ENCODE measurements at places on chromosomes 2 and 18. TPM values are rescaled to one million over a fixed set of nuclear protein-coding genes. Genes with fewer than 3 reads are reported as not detected.

EIF2AK2 gene
- 55.7 TPM for total RNA-seq

HSPE1 gene
- 347 TPM for total RNA-seq

NT5C1B gene
- total RNA-seq, result not detected

SKOR2 gene
- total RNA-seq, result 0.18 TPM

ASB18 gene
- total RNA-seq, result not detected

ANKRD30B gene
- total RNA-seq, result not detected

DNA sequence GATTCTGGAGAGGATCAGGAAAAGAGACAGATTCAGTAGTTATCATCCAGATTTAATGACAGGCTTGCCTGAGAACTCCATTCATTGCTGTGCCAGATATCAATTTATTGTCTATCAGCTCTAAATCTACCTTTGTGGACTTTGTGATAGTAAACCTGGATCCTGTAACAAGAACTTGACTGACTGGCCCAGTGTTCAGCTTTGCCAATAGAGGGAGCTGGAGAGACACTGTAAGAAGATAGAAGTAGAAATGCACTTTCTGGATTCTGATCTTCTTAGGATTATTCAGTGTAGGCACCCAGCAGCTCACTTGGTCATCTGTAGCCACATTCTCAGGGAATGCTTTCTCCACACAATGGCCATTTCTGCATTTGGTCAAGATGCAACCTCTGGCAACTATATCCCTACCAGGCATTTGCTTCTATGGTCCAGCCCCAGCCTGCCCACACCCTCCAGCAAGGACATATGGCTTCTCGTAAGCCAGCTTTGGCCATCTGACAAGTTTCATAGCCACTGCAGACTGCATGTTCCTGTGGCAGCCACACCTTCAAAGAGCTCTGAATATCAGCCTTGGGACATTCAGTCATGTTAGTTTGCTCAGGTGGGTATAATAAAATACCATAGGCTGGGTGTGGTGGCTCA lies 6.1 kb upstream of the SERPINB8 start:
- DNase-seq, result peak; percentile 36
- no peaks in the 10 kb centered on the region for H3K27me3 ChIP-seq
- no peak overlapping the region for H3K27ac ChIP-seq
- no peaks in the 10 kb centered on the region for H3K4me1 ChIP-seq

GRCh38 chr2:62450716-62451191 lies 55.2 kb downstream of the TMEM17 start:
- H3K27me3 ChIP-seq, result no peaks in the 10 kb centered on the region
- no peaks in the 10 kb centered on the region for H3K4me1 ChIP-seq
- no peak for DNase-seq
- H3K27ac ChIP-seq, result no peak overlapping the region

DNA sequence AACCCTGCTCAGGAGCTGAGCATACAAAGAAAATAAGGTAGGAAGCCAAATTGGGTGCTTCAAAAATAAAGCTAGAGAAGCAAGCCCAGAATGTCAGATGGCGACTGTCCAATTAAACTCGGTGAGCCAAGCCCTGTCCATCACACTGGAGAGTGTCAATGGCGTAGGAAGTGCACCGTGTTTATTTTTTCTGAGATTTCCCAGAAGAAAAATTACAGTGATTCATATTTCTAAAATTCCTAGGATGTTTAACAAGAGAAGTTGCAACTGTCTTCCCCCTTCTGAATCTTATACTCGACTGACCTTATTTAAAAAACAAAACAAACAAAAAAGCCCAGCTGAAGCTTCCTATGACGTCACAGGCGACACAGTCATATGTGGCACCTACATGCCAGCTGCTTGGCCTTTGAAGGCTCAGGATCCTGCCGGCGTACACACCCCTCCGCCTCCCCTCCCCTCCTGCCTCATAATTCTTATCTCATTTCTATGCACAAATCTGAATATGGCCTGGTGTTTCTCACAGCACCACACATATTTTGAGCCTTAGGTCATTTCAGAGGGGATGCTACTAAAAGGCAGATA lies 60.8 kb downstream of the MBP start:
- H3K36me3 ChIP-seq, result no peaks in the 10 kb centered on the region
- H3K27ac ChIP-seq, result no peak overlapping the region
- H3K4me1 ChIP-seq, result no peaks in the 10 kb centered on the region
- no peak for DNase-seq

- no peaks in the 10 kb centered on the region for H3K4me1 ChIP-seq
- no peak overlapping the region for H3K4me3 ChIP-seq
- H3K36me3 ChIP-seq, result no peaks in the 10 kb centered on the region
- no peaks in the 10 kb centered on the region for H3K27me3 ChIP-seq
These were observed 266.0 kb downstream of the SH3BP4 start for GRCh38 chr2:235217846-235218245.

GRCh38 chr18:69387186-69387585 lies 13.5 kb upstream of the DOK6 start:
- DNase-seq, result no peak
- H3K27ac ChIP-seq, result no peak overlapping the region
- no peak overlapping the region for H3K4me3 ChIP-seq
- no peaks in the 10 kb centered on the region for H3K4me1 ChIP-seq

GRCh38 chr2:159052157-159052601 lies 83.7 kb downstream of the TANC1 start:
- no peak overlapping the region for H3K27ac ChIP-seq
- no peak for DNase-seq
- no peak overlapping the region for H3K4me3 ChIP-seq

- H3K36me3 ChIP-seq, result peaks cover 13% of the 10 kb centered on the region
- peaks cover 2% of the 10 kb centered on the region for H3K4me1 ChIP-seq
- DNase-seq, result peak; percentile 72
- H3K4me3 ChIP-seq, result peak overlapping the region; percentile 43
- H3K27me3 ChIP-seq, result no peaks in the 10 kb centered on the region
These were observed 220.9 kb upstream of the EPHA4 start for GRCh38 chr2:221792971-221793521.

DNA sequence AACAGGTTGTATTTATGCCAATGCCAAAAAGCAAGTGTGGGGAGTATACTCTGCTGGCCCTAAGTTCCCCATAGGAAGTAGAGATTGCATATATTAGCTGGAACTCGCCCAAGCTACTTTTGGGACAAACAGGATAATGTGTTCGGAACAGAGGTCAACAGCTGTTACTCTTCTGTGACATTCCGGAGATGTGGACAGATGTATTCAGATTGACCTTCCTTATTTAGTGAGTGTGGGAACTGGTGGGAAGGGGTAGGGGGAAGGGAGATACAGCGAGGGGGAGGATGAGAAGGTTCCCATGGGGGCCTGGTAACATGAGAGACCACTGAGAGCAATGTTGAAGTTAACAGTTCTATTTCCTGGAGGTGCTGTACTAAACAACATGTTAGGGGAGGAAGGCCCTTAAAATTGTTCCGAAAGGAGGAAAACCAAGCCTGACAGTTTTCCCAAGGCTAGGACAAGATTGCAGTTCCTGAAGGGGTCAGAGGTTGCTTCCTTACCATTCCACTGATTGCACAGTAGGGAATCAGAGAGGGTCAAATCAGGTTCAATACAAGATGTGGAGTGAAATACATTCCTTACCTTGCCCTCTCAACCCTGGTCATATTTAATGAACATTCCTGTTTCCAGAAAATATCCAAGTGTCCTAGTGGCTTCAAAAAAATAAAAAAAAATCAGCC lies 14.3 kb upstream of the CD28 start:
- no peak for DNase-seq
- H3K4me1 ChIP-seq, result no peaks in the 10 kb centered on the region
- H3K36me3 ChIP-seq, result no peaks in the 10 kb centered on the region

- H3K4me3 ChIP-seq, result no peak overlapping the region
- no peak overlapping the region for H3K27ac ChIP-seq
- H3K36me3 ChIP-seq, result no peaks in the 10 kb centered on the region
- H3K4me1 ChIP-seq, result no peaks in the 10 kb centered on the region
These were observed 368.5 kb downstream of the ZEB2 start for GRCh38 chr2:144151405-144151804.

DNA sequence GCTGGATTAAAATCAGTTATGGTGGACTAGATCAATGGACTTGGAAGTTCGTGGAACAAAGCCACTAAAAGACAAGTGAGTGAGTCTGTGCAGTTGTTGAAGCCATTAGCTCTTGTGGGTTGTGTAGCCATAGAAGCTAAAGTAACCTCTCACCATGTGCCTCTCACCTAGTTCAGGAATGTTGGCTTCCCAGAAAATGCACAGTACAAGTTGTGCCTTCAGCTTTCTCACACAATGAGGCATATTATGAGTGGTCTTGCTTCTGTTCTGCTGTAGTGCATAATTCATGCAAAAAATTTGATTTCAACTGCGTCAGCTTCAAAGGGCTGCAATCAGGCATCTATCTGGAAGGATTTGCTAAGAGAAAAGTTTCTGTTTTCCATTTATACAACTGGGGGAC lies 26.2 kb downstream of the CERS6 start:
- no peak for DNase-seq
- no peak overlapping the region for H3K4me3 ChIP-seq
- H3K36me3 ChIP-seq, result no peaks in the 10 kb centered on the region
- peaks cover 3% of the 10 kb centered on the region for H3K4me1 ChIP-seq

GRCh38 chr2:100588071-100588786 lies 25.4 kb downstream of the PDCL3 start:
- H3K36me3 ChIP-seq, result no peaks in the 10 kb centered on the region
- no peaks in the 10 kb centered on the region for H3K4me1 ChIP-seq
- H3K27me3 ChIP-seq, result no peaks in the 10 kb centered on the region

GRCh38 chr2:74199275-74199701 lies 873 bp downstream of the MTHFD2 start:
- H3K27me3 ChIP-seq, result no peaks in the 10 kb centered on the region
- H3K36me3 ChIP-seq, result peaks cover 43% of the 10 kb centered on the region
- H3K27ac ChIP-seq, result no peak overlapping the region

GRCh38 chr2:23611839-23612238 lies 226.9 kb downstream of the KLHL29 start:
- H3K4me3 ChIP-seq, result no peak overlapping the region
- H3K27ac ChIP-seq, result no peak overlapping the region
- no peak for DNase-seq
- no peaks in the 10 kb centered on the region for H3K27me3 ChIP-seq
- H3K4me1 ChIP-seq, result peaks cover 5% of the 10 kb centered on the region
- peaks cover 11% of the 10 kb centered on the region for H3K36me3 ChIP-seq

DNA sequence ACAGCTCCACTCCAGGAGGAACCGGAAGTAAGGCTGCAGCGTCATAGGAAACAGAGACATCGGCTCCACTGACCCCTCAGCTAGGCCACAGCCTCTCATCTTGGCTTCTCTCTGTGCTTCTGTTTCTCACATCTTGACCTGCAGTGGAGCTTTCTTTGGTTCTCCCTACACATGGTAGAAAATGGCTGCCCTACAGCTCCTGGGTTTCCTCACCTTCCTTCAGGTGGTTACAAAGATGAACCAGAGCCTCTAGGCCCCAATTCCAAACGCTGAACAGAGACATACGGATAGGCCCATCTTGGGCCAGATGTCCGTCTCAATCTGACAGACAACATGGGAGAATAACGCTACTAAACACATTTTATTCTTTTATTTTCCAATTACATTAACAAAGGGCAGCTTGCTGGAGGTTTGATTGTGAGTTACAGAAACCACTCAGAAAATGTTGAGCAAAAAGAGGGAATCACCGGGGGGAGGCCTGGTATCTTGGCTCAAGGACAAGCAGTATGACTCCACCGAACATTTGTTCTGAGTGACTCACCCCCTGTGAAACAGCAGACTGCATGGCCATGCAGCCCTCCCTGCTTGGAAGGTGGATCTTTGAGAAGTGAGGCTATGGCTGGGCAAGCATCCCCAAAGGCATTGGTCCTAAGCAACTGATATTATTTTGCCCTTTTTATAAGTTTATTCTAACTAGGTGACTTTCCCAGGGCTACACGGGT lies 303.5 kb downstream of the CDCA7 start:
- no peak overlapping the region for H3K4me3 ChIP-seq
- no peak for DNase-seq
- H3K36me3 ChIP-seq, result no peaks in the 10 kb centered on the region
- no peaks in the 10 kb centered on the region for H3K27me3 ChIP-seq
- H3K4me1 ChIP-seq, result no peaks in the 10 kb centered on the region

GRCh38 chr2:124520953-124521352 lies 495.9 kb downstream of the CNTNAP5 start:
- no peaks in the 10 kb centered on the region for H3K4me1 ChIP-seq
- H3K27ac ChIP-seq, result no peak overlapping the region
- H3K4me3 ChIP-seq, result no peak overlapping the region
- H3K27me3 ChIP-seq, result no peaks in the 10 kb centered on the region
- H3K36me3 ChIP-seq, result peaks cover 7% of the 10 kb centered on the region
- no peak for DNase-seq

DNA sequence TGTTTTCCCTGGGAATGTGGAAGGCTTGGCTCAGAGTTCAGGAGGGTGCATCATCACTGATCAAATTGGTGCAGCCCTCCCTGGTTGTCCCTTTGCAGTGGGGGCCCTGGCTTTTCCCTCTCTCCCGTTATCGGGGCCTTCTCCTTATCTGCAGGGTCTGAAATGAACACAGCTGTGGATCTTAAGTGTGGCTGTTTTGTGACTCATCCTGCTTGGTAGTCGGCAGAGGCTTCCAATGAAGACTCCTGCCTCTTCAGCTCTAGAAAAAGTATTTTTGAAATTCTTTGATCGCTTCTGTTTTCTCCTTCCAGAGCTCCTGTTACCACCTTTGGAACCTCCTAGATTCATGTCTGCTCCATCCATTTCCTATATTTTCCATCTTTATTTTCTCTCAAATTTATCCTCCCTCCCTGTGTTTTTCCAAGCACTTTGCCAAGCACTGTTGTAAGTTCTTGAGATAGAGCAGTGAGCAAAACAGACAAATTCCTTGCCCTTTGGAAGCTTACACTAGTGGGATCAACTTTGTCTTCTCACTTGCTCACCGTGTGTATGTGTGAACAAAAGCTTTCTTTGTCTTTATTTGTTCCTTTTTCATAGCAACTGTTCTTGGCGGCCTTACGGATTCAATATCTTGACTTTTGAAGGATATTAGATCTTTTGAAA lies 45.7 kb downstream of the RALB start:
- H3K4me1 ChIP-seq, result 0 out of 2 replicates have a peak, but pooled peaks cover 3% of the 10 kb centered on the region
- no peak overlapping the region for H3K4me3 ChIP-seq
- H3K36me3 ChIP-seq, result no peaks in the 10 kb centered on the region
- DNase-seq, result no peak
- H3K27me3 ChIP-seq, result no peaks in the 10 kb centered on the region

Data from H9 (cell line).